ENCODE measurements at places on chromosomes 16 and 17.

- DNase-seq = peak; percentile 32
These were observed at the start of gene CD300LF for GRCh38 chr17:74712756-74713155. Gene CD300LF, minus strand, starts transcription at chr17:74712923. Its CDS starts 57 bp downstream, at chr17:74712866.

- DNase-seq = no peak
These were observed 3.1 kb downstream of the RNF227 start for GRCh38 chr17:7912927-7913524.

DNA sequence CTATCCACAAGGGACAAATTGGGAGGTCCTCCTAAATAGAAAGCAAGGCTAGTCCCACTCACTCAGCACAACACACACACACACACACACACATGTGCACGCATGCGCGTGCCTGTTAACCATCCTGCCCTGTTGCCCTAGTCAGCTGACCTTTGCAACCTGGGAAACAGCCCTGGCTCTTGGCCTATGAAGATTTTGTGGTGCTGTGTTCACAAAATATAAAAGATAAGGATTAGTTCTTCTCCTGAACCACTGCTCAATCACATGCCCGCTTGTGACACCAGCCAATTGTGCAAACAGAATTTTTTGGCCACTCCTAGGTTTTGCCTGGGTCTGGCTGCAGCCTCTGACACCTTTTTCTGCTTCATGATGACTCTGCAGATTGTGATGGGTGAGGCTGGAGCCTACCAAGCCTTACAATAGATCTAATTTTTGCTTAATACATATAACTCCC lies 3.3 kb upstream of the CES1 start:
- no peak for DNase-seq

DNA sequence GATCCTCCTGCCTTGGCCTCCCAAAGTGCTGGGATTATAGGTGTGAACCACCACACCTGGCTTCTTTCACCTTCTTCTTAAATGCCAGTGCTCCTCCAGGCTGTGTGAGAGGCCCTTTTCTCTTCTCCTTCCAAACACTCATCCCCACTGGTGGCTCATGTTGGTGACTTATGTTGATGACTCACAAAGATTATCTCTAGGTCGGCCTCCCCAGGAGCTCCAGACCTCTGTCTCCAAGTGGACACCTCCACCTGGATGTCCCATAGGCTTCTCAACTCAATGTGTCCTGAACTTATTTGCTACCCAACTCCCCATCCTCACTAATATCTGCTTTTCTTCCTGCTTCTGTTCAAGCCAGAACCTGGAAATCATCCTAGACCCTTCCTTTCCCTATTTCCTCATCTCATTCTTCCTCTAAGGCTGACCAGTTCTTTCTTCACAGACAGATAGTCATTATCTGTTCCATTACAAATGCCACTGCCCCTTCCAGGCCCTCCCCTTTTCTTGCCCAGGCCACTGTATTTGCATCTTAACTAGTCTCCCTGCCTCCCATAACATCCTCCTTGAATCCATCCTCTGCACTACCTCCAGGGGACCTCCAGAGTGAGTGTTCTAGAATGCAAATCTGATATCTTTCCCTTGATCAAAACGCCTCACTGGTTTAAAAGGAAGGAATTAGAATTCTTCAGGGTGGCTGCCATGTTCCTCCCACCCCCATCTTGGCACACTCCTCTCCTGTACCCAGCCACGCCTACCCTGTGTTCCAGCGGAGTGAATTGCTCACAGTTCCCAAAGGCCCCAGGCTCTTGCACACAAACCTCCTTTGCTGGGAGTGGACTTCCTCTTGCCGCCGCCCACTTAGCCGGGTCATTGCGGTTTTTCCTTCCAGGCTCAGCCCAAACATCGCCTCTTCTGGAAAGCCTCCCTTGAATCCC lies 34.8 kb upstream of the FBXO47 start:
- DNase-seq = no peak

DNA sequence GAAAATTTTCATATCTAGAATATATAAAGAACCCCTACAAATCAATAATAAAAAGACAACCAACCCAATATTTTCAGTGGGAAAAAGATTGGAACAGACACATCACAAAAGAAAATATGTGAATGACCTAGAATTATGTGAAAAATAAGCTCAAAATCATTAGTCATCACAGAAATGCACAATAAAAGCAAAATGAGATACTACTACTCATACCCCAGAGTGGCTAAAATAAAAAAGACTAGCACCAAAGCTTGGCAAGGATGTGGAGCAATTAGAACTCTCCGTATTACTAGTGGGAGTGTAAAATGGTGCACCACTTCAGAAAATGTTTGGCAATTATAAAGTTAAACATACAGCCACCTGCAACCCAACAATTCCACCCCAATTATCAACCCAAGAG lies 48.0 kb upstream of the CDH5 start:
- DNase-seq = no peak

GRCh38 chr17:77811521-77811920 lies 147.0 kb upstream of the TNRC6C start:
- no peak for DNase-seq

DNA sequence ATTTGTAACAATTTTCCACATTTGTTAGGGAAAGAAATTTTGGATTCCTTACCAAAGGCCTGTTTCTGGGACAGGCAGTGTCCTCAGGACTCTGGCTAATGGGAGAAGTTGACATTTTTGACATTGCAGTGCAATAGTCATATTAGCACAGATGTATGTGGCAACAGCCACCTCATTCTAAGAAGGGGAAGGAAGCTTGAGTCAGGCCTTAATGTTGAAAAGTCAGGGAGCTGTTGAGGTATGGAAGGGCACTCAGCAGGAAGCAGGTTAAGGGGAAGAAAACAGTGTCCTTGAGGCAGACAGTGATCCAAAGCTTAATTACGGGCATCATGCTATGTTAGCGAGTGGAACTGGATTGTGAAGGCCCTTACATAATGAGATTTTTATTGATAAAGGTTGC lies 20.9 kb downstream of the AKTIP start:
- no peak for DNase-seq

DNA sequence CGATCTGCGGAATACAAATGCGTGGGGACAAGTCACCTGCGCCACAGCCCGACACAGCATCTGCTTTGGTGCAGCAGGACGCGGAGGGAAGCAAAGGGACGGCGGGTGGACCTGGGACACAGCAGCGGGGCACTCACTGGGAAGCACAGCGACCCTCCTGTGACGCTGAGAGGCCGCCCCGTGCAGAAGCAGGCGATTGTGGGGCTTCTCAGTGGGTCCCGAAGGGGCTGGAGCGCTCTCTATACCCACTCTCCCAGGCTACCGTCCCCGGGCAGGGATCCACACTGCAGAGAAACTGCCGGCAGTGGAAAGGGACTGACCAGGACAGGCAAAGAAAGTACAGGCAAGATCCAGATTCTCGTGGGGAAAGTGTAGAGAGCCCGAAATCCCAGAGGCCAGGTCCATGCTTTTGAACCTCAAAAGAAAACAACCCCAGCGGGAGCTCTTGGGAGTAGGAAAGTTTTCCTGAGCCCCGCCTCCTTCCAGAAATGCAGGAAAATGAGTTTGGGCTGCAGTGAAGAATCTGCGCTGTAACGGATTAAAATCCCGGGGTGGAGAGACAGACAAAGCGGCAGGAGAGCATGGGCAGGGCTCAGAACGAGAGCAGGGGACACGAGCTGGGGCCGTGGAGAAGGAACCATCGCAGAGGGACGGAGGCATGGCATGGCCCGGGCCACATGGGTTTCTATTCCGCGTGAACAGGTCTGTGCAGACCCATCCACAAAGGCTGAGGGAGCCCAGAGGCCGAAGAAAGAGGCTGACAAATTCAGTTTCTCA lies 12.7 kb downstream of the COX4I1 start:
- DNase-seq = no peak

- DNase-seq = no peak
These were observed 3.0 kb downstream of the RHBDF2 start for GRCh38 chr17:76497979-76498875.

DNA sequence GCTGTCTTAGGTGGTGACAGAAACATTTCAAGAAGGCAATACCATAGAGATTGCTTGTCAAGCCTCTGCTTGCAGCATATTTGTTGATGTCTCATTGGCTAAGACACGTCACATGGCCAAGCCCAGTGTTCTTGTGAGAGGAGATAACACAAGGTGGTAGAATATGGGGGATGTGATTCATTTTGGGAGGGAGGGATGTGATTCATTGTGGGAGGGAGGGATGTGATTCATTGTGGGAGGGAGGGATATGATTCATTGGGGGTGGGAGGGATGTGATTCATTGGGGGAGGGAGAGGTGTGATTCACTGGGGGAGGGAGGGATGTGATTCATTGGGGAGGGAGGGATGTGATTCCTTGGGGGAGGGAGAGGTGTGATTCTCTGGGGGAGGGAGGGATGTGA lies 470.5 kb upstream of the SALL1 start:
- DNase-seq = no peak

DNA sequence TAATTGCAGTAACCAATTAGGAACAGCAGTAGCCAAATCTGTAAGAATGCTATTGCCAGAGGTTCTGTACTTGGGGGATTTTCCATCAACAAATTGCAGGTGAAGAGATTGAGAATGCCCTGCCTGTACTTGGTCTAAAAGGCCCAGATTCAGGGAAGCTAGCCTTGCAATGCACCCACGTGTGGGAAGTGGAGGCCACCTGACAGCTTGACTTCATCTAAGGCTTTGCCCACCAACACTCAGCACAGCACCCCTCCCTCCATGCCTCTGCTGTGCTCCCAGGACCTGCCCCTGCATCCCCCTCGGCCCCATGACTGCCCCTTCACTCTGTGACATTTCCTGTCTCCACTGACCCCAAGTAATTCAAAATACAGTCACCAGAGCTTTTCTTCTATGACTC lies 79.1 kb upstream of the CDH5 start:
- no peak for DNase-seq

DNA sequence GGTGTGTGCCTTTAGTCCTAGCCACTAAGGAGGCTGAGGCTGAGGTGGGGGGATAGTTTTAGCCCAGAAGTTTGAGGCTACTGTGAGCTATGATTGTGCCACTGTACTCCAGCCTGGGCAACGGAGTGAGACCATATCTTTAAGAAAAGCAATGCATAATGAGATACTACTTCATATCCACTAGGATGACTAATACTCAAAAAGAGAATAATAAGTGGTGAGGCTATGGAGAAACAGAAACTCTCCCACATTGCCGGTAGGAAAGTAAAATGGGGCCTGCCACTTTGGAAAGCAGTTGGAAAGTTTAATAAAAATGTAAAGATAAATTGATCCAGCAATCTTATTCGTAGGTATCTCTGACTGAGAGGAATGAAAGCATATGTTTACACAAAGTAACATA lies 4.6 kb upstream of the NPIPB2 start:
- no peak for DNase-seq

- peak; percentile 85 for DNase-seq
These were observed 3.4 kb upstream of the MLLT6 start for GRCh38 chr17:38701504-38702165.

GRCh38 chr16:84643180-84643583 lies 5.1 kb upstream of the KLHL36 start:
- no peak for DNase-seq

- DNase-seq = no peak
These were observed 18.6 kb downstream of the HNF1B start for GRCh38 chr17:37726248-37726647.

- DNase-seq = no peak
These were observed 3.8 kb upstream of the CHD3 start for GRCh38 chr17:7884581-7885366.

DNA sequence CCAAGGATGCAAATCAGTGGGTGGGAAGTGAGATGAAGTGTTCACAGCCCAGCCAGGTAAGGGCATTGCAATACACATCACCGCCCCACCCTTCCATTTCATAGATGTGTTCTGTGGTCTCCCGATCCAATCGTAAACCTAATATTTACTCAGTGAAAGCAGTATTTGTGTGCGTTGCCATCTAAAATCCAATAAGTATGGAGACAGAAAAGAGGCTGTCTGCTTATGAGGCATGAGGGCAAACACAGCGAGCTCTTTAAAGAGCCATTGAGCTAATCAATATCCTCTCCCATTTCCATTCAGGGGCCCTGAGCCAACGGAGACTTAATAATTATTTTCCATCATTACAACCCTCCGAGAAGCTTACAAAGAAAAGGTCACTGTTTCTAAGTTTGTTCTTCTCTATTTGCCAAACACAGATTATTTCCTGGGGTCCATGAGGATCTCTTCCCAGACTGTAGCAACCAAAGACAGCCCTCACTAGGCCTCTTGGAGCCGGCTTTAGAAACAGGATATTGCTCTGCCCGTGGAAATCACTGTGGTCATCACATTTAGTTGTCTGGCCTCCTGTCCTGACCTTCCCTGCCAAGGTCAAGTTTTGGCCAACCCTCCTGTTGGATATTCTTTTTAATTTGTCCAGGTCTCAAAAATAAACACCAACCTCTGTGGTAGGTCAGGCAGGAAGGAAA lies 120.1 kb downstream of the SLC39A11 start:
- DNase-seq = no peak

DNA sequence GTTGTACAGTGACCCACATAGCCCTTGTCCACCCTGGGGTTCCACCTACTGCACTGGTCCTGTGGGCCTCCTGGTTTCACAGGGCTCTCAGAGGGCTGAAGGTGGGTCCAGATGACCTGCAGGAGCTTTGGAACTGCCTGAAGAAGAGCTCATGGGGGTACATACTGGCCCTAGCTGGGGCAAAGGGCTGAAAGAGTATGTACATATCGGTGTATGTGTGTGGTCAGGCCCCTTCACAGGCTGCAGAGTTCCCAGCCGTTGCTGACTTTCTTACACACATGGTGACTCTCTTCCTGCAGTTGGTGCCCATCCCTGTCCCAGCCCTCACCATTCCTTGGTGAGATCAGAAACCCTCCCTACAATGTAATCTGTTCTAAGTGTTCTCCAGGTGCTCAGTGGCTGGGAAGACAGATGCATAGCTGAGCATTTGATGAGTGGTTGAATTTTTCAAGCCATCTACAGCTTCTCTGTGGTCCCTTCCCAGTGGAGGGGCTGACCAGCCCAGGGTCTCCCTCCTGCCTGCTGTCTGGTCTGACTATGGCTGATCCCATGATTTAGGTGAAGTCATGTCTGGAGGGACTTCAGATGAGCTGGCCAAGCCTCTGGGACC lies 2.4 kb upstream of the NFATC3 start:
- no peak for DNase-seq

DNA sequence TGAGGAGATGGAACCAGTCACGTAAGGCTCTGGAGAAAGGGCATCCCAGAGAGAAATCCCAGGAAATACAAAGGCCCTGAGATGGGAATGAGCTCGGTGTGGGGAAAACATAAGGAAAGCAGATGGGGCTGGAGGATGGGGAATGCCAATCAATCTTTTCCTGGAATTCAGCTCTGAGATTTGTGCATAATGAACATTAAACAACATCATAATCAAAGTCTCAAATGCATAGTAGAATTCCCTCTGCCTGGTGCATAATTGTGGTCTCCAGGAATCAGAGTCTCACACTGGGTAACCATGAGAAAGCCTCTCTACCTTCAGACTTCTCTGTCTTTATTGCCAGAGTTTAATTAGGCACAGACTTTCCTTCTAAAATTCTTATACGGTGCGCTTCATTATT lies 30.8 kb downstream of the OTOA start:
- DNase-seq = no peak

DNA sequence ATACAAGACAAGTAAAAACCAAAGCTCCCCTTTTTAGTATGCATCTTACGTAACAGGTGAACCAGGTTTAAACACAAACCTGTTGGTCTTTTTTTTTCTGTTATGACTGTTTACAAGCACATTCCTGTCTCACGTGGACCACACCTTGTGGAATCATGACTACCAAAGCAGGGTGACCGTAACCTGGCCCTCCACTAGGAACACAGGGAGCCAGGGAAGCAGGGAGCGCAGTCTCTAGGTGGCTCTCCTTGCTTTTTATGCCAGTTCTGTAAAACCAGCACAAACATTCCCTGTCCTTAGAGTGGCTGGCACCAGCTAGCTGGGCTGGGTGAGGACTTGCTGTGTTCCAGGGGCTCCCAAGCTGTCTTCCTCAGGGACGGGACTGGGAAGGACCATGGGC lies 44.1 kb downstream of the DDX19A start:
- DNase-seq = no peak

- DNase-seq = no peak
These were observed 26.2 kb upstream of the CCL1 start for GRCh38 chr17:34389126-34389750.

All from KG1 (cell line).